ENCODE measurements at places on chromosomes 12 and 14.

GRCh38 chr14:45811155-45811554 is 558.2 kb upstream of the MIS18BP1 start:
- DNase-seq, result no peak

GRCh38 chr12:71870416-71870815 is 30.9 kb downstream of the TBC1D15 start:
- no peak for DNase-seq

- DNase-seq, result no peak
Measured at GRCh38 chr14:93709249-93709648, 79.0 kb downstream of the PRIMA1 start.

- DNase-seq, result no peak
Measured at GRCh38 chr14:103613517-103613916, 15.5 kb upstream of the KLC1 start.

- peak; percentile 20 for DNase-seq
Measured at GRCh38 chr12:25155022-25155576, 39.9 kb downstream of the DNAI7 start.

DNA sequence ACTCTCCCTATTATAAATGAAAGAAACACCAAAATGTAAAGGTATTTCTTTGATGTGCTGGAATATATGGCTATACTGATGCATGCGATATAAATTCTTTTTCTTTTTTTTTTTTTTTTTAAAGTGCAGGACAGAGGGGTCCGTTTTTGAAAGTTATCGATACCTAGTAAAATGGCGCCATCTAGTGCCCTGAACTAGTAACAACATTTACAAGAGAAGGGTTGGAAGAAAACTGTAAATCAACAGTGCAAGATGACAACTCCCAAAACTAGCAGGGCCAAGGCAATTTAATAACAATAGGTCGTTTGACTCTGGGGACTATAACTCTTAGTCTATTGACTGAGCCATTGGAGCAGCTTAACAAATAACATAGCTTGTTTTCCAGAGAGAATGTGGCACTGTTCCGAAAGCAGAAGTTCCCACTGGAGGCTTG is 137.7 kb downstream of the SPTSSA start:
- no peak for DNase-seq

GRCh38 chr12:96400631-96401075 is 414 bp upstream of the CDK17 start:
- DNase-seq, result no peak

DNA sequence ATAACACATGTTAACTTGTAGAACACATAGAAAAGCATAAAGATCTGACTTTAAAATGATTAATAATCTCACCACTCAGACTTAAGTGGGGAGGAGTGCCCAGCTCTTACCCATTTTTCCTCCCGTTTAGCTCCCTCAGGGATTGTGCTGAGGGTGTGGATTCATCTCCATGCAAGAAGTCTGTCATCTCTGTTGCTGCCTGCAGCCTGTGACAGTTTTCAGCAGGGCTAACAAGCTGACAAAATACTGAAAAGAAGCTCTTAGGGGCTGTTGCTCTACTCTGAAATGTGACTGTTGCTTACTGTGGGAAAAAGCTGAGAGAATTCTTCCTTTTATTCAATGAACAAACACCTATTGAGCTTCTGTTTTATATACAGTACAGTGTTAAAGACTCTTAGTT is 216.2 kb downstream of the CPNE8 start:
- no peak for DNase-seq

DNA sequence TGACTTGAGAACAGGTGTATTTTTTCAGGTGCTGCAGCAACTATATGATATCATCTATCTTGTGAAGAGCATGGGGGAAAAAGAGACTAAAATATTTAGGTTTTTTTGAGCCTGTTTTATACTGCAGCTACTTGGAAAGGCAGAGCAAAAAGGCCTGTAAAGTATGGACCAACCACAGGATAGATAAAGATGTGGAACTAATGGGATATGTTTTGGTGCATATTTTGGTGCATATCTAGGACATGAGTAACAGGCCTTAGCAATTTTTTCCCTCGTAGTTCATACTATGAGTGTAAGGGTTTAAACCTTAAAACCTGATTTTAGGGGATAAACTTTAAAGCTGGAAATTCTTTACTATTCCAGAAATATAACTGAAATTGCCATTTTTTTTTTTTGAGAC is 6.0 kb upstream of the GTSF1 start:
- DNase-seq, result no peak

GRCh38 chr14:63472986-63473788 is 70.0 kb downstream of the PPP2R5E start:
- no peak for DNase-seq

GRCh38 chr12:75483431-75483830 is 2.9 kb downstream of the GLIPR1 start:
- no peak for DNase-seq

DNA sequence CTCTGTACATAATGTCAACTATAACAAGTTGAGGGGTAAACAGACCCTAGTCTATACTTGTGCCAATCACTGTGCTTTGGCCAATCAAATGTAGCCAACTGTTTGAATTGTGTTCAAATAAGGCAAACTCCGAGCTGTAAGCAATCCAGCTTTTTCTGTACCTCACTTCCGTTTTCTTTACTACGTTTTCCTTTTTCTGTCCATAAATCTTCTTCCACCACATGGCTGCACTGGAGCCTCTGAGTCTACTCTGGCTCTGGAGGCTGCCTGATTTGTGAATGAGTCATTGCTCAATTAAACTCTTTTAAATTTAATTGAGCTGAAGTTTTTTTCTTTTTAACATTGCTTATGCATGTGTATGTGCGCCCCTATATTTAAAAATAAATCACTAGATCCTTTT is 29.7 kb downstream of the CLEC1A start:
- DNase-seq, result no peak

DNA sequence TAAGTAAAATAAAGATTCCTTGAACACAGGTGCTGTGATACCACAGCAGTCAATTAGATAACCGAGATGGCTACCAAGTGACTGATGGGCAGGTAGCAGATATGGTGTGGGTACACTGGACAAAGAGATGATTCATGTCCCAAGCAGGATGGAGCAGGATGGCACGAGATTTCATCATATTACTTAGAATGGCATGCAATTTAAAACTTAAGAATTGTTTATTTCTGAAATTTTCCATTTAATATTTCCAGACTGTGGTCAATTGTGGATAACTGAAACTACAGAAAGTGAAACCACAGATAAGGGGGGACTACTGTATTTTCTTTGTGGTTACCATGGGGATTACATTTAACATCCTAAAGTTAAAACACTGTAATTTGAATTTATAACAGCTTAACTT is 7.5 kb upstream of the ZFP36L1 start:
- DNase-seq, result no peak

GRCh38 chr14:70052990-70053389 is 135.8 kb downstream of the SLC8A3 start:
- no peak for DNase-seq

- no peak for DNase-seq
Measured at GRCh38 chr12:108046650-108047049, 82.4 kb upstream of the WSCD2 start.

GRCh38 chr12:57280211-57281062 is 29.4 kb upstream of the STAC3 start:
- no peak for DNase-seq

GRCh38 chr14:42929806-42930480 is 1323.3 kb downstream of the LRFN5 start:
- no peak for DNase-seq

GRCh38 chr12:106704081-106704480 is 70.4 kb upstream of the RIC8B start:
- no peak for DNase-seq

DNA sequence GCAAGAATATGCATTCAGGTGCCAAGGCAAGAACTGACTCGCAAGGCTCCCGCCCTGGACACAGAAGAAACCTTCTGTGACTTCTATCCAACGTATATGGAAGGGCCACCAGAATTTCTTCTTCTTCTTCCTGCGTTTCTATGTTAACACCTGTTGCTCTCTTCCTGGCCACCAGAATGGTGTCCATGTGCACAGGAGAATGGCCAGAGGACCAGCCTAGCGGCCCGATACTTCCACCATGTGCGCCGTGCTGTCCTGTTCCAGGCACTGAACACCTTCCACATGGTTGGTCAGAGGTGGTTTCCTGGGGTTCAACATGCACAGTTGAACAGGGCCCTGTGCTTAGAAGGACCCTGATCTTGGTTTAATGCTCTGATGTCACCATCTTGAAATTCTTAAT is 455.8 kb downstream of the BCL11B start:
- DNase-seq, result no peak

GRCh38 chr14:70665448-70666360 is 24.0 kb downstream of the TTC9 start:
- no peak for DNase-seq

GRCh38 chr14:101032433-101032832 is 128.9 kb upstream of the RTL1 start:
- DNase-seq, result no peak

DNA sequence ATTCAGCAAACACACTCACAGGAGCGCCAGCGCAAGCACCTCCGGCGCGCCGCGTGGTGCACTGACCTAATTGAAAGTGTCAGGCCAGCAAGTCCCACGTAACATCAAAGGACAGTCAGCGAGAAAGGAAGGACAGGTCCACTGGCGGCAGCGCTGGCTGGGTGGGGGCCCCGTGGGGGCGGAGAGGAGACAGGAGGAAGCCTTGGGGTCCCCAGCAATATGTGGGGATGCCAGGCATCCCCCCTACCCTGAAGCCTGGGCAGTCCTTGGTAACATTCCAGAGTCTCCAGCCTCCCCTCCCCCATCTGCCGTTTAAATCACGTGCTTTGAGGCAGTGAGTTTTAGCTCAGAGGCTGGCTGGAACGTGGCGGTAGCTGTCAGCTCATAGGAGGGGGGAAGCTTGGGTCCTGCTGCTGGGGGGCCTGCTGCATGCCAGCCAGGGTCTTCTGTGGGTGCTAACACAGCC is 159.2 kb downstream of the CALM1 start:
- DNase-seq, result peak; percentile 50

DNA sequence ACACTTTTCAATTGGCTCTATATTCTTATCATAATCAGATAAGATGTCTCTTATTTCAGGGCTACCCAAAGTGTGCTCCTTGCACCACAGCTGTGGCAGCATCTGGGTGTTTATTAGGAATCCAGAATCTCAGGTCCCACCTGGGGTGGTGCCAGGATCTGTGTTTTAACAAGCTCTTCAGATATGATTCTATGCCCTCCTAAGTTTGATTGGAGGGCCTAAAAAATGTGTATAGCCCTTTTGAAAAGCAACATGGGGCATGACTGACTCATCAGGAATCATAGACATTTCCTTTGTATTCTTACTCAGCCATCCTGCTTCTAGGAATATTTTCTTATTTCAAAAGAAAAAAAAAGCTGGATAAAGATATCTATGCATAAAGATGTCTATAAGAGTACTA is 103.1 kb downstream of the HELB start:
- no peak for DNase-seq

DNA sequence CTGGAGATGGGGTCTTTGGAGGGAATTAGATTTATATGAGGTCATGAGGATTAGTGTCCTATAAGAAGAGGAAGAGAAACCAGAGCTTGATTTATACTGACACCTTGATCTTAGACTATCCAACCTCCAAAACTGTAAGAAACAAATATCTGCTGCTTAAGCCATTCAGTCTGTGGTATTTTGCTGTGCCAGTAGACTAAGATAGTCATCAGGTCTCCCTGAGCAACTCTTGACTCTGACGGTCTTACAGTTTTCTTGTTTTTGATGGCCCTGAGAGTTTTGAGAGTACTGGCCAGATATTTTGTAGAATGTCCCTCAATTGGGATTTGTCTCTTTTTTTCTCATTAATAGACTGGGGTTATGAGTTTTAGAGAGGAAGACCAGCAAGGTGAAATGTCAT is 51.7 kb downstream of the TSHR start:
- no peak for DNase-seq

- DNase-seq, result no peak
Measured at GRCh38 chr14:71103662-71104484, 196.6 kb downstream of the PCNX1 start.

- no peak for DNase-seq
Measured at GRCh38 chr14:22978981-22979671, 3.2 kb downstream of the AJUBA start.

DNA sequence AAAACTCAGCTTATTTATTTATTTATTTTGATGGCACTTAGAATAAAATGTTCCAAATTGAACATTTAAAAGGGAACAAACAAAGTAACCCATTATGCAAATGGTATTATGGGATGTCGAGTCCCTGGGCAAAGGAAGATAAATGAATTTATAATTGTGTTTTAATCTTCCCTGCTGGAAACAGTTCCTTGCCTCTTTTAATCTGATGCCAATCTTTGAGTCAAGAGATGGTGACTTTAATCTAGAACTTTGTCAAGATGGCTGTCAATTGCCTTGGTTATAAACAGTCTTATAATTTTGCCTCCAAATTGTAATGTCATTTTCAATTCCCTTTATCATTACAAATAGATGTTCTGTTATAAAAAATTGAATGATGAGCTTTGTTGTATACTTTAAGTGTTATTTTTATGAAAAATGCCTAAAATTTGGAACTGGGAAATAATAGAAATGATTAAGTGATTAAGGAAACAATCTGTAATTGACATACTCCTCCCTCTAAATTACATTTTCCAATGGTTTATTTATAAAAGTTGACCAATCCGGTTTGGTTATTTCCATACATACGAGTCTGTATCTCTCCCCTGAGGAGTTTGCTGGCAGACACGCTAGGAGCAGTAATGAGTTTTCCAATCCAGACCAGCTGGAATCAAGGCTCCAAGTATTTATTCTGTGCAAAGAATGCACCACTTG is 134.9 kb upstream of the FRMD6 start:
- no peak for DNase-seq

- no peak for DNase-seq
Measured at GRCh38 chr14:98993818-98994217, 278.2 kb downstream of the BCL11B start.

- no peak for DNase-seq
Measured at GRCh38 chr12:57237932-57238853, 8.7 kb downstream of the SHMT2 start.

GRCh38 chr14:100654814-100655740 is 67.9 kb upstream of the BEGAIN start:
- no peak for DNase-seq

DNA sequence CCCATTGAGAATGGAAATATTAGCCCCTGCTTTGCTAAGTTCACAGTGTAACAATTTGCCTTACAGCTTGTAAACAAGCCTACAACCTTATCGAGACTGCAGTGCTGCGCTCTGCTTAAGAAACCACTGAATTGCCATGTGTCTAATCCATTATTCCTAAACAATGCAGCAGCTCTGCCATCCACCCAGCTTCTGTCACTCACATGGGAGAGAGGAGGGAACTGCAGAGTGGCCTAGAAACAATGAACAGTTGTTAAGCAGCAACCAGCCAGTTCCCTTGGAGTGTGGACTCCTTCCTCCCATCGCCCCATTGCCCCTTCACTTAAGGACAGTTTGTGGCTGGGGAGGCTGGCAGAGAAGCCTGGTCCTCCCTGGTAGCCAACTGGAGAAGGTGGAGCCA is 42.9 kb downstream of the TESPA1 start:
- peak; percentile 30 for DNase-seq

- DNase-seq, result no peak
Measured at GRCh38 chr12:89412665-89413064, 60.4 kb upstream of the DUSP6 start.

- DNase-seq, result no peak
Measured at GRCh38 chr12:7090222-7090998, 1.8 kb downstream of the C1R start.

GRCh38 chr12:92089559-92089958 is 56.1 kb downstream of the BTG1 start:
- no peak for DNase-seq

Measured in hippocampal formation (tissue), 2 donors.